Stimulated activated CD4-positive, alpha-beta T cell treated with anti-CD3 and anti-CD28 coated beads, TNF-alpha, amount 100 ng/mL, for 48 hours (primary cell): ENCODE measurements at places on chromosomes 4 and X.

DNA sequence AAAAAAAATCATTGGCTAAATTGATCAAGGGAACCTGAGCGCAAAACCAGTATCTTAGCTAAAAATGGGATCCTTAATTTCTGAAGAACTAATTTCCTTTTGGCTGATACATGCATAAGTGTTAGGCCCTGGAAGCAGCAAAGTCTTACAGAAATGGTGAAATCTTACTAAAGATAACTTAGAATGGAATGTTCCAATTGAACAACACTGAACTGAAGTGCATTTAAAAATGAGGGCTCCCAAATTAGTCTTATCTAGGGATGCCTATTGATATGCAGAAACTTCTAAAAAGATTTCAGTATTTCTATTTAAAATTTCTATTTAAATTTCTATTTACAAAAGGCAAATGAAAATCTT lies 120.7 kb upstream of the BANK1 start:
- DNase-seq: no peak

DNA sequence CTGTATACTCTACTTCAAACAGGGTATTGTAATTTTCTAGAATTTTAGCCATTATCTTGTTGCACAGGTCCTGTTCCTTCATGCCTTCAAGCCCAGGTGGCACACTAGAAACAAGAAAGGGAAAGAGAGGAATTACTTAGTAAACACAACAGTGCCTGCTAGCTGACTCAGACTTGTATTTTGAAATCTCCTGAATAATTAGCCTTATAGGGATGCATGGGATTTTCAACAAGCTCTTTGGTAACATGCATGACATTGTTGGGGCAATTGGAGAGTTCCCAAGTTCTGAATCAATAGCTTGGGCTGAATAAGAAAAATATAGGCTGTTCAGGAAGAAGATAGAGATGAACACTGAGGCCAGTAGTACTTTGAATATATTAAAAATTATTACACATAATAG lies 118.8 kb downstream of the FAM13A start:
- no peak for DNase-seq

GRCh38 chrX:40573763-40574162 lies 7.0 kb upstream of the ATP6AP2 start:
- no peak for DNase-seq

GRCh38 chr4:52588771-52589591 lies 70.1 kb downstream of the USP46 start:
- DNase-seq: no peak

GRCh38 chr4:95020521-95020920 lies 262.8 kb downstream of the BMPR1B start:
- DNase-seq: no peak

DNA sequence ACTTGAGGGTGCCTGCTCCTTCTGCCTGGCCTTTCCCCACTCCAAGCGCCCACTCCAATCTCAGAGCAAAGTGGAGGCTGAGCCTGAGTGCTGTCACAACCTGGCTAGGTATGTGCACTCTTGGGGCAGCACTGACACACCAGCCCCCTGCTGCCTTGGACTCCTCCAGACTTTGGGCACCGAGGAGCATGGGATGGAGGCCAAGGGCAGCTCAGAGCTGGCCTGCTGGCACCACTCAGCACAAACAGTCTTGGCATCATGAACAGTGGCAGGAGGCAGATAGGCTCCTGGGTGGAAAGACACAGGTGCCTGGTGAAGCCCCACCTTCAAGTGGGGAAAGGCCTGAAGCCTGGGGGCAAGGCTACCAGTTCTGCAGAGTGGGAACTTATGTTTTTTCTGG lies 91.8 kb downstream of the KCNIP4 start:
- DNase-seq: no peak

- peak; percentile 33 for DNase-seq
Observed at GRCh38 chr4:16122784-16123183, 39.0 kb upstream of the PROM1 start.

- no peak for DNase-seq
Observed at GRCh38 chr4:98055800-98056501, 87.3 kb downstream of the STPG2 start.

GRCh38 chr4:185708348-185708747 lies 103.6 kb downstream of the SORBS2 start:
- DNase-seq: no peak

DNA sequence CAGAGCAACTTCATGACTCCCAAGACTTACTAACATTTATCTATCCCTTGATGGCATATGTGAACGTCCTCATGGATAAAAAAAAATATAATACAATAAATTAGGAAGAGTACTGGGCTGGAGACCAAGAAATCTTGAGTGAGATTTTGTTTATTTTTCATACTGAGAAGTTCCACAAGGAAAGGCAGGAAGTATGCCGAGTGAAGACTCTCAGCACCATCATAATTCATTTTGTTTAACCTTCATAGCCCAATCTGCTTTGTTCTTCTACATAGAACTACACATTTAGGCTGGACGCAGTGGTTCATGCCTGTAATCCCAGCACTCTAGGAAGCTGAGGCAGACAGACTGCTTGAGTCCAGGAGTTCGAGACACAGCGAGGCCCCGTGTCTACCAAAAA lies 198.3 kb downstream of the NSUN7 start:
- no peak for DNase-seq

- DNase-seq: no peak
Observed at GRCh38 chr4:29311247-29311646, 1408.9 kb upstream of the PCDH7 start.

DNA sequence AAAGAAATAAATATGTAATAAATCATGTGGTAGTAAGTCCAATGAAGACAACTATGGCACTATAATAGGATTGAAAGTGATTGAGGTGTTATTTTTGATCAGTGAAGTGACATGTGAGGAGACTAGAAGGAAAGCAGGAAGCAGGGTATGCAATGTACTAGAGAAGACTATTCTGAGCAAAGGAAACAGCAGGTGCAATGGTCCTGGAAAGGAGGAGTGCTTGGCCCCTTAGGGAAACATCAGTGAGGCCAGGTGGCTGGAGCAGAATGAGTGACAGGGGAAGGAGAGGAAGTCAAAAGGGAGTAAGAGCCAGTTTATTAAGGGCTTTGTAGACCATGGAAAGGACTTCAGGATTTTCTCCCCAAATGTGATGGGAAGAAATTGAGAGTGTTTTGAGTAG lies 207.6 kb upstream of the HCCS start:
- no peak for DNase-seq

DNA sequence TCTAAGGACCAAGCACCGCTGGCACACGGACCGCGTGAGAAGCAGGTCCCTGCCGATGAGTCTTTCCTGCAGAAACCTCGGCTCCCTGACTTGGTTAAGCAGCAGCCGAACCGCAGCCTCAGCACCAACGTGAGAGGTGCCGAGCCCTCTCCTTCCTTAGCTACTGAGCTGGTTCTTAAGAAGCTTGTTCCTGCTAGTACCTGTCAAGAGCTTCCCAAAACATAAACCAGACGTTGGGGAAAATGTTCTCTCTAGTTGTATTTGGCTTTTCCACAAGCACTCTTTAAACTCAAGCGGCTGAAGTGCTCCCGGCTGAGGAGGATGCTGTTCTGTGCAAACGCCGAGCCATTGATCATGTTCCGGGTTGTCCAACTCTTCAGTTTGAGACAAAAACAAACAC lies 29.3 kb upstream of the TLR3 start:
- DNase-seq: no peak

GRCh38 chr4:38509551-38509950 lies 154.4 kb upstream of the KLF3 start:
- DNase-seq: no peak

GRCh38 chrX:148670277-148670676 lies 169.9 kb downstream of the AFF2 start:
- DNase-seq: no peak

DNA sequence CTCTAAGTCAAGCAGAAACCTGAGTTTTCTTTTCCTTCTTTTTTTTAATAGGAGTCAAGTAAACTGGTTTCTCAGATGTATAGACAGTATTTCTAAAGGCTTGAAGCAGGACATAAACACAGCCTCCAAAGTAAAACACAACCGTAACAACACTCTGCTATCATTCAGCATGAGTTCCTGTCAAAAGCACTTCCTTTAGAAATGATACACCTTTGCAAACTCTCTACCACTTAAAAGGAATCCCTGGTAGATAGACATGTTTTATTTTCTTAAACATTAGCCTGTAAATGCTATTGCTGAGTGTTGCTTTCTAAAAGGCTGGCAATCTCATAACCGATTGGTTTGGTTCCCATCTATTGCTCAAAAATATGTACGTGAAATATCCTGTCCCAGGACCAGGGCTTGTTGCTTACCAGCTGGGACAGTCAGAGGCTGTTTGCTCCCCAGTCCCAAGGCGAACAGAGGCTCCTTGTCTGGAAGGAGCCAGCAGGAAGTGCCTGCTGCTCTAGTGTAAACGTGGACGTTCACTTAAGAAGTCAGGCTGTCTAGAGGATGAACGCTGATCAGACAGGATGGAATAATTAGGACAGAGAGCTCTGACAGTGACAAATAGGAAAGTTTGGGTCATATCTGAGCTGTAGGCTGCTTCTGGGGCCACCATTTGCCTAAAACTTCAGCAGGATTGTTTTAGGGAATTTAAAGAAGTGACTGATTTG lies 173.9 kb upstream of the KLF3 start:
- no peak for DNase-seq

GRCh38 chrX:41558531-41558930 lies 111.4 kb downstream of the NYX start:
- no peak for DNase-seq

- DNase-seq: no peak
Observed at GRCh38 chr4:127309369-127310102, 323.2 kb upstream of the INTU start.

GRCh38 chrX:15505101-15505500 lies 4.5 kb downstream of the BMX start:
- no peak for DNase-seq

GRCh38 chrX:37060999-37061398 lies 52.8 kb downstream of the FAM47C start:
- DNase-seq: no peak

DNA sequence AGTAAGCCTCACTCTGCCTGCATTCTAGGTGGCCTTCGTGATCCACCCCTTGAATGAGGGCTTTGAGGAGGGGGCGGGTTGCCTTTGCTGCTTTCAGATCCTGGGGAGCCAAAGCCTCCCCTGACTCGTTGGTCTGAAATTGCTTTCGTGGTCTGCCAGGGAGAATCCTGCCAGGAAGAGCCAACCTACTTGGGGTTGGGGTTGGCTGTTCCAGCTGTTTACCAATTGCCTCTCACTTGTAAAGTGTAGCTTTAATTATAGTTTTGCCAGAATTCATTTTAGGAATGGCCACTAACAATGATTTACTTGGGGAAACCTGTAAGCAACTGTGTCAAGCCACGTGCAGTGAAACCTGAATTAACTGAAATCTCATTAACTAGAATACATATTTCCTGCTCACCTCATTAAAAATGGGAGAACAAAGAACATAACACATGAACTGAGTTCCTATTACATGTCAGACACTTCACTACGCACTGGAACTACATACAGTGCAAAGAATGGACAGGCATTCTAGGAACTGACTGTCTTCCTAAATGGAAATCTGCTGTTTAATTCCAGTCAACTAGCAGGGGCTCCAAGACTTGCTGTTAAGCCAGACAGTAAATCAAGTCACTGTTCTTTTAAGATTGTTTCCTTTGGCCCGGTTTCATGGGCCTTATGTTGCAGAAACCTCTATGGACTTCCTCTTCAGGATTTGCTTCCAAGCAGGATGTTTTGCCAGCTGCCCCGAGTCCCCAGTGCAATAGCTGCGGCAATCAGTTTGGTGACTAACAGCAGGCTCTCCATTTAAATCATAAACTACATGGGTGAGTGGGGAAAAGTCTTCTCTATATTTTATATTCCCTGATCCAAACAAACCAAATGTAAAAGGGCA lies 16.4 kb upstream of the NKRF start:
- DNase-seq: no peak

- no peak for DNase-seq
Observed at GRCh38 chr4:145618210-145618931, 814 bp upstream of the MMAA start.

DNA sequence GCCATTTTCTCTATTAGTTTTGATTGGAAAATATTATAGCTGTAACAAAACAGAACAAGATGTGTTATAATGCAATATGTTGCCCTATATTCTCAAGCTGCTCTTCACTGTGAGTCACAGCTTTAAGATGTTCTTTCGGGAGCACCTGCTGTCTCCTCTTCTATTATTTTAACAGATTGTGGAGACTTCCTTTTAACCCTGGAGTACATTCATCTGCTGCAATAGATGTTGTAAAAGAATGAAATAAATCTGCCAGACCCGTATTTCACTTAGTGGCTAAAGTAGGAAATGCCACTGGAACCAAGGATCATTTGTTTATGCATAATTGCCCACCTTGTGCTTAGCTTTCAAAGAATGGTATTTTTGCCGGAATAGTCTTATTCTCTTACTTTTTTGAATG lies 11.1 kb downstream of the LSM6 start:
- no peak for DNase-seq

- DNase-seq: no peak
Observed at GRCh38 chr4:92368653-92369052, 64.9 kb downstream of the GRID2 start.

GRCh38 chrX:9906919-9907318 lies 60.2 kb upstream of the CLDN34 start:
- no peak for DNase-seq

GRCh38 chrX:80423744-80424143 lies 3.5 kb downstream of the TENT5D start:
- no peak for DNase-seq

- DNase-seq: no peak
Observed at GRCh38 chrX:148067285-148067684, 86.1 kb downstream of the FMR1NB start.

- peak; percentile 44 for DNase-seq
Observed at GRCh38 chr4:107913283-107913899, 18.0 kb upstream of the CYP2U1 start.

GRCh38 chrX:106950381-106950780 lies 30.2 kb downstream of the CLDN2 start:
- DNase-seq: no peak

GRCh38 chrX:153392642-153393321 lies 8.4 kb downstream of the PNMA6E start:
- DNase-seq: no peak

- DNase-seq: no peak
Observed at GRCh38 chrX:16785247-16786138, 773 bp upstream of the TXLNG start.

GRCh38 chr4:12488672-12489071 lies 995.5 kb downstream of the RAB28 start:
- DNase-seq: no peak

GRCh38 chrX:20527558-20528011 lies 260.9 kb upstream of the RPS6KA3 start:
- no peak for DNase-seq

DNA sequence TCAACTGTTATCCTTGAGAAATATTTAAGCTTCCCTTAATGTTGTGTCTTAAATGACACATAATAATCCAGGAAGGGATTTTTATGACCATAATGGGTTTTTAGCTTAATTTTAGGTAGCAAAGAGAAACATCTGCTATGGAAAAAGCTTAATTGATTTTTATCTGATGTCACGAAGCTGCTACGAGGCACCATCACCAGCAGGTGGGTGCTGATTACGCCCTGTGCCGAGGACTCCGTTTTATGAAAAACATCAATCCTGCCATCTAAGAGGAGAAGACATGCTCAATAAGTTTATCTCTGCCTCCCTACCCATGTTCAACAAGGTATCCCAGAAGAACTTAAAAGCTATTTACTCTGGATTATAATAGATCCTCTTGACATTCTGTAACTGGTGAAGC lies 280.6 kb upstream of the ZFP42 start:
- DNase-seq: no peak
